Memory B cell (primary cell): ENCODE measurements at places on chromosomes 16 and 17.

DNA sequence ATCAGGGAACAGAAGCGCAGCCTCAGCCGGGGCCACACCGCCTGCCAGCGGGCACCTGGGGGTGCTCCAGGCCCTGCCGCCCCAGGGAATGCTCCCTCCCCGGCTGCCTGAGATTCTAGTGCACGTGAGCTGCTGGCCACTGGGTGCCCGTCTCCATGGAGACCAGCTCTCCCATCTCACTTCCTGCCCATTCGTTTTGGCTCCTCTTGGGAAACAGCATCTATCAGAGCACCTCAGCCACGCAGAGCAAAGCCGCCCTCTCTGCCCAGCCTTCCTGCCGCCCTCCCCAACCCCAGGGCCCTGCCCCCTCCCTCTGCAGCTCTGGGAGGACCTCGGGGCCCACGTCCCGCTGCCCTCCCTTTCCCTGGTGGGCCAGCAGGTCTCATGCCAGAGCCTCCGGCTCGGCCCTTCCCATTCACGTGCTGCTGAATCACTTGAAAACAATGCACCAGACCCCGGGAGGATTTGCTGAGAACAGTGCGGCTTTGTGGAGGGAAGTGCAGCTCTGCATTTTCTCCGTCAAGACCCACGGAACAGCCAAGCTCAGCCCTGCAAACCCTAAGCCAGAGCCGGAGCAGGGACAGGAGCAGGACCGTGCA lies 19.4 kb downstream of the CEP295NL start:
- DNase-seq: no peak

DNA sequence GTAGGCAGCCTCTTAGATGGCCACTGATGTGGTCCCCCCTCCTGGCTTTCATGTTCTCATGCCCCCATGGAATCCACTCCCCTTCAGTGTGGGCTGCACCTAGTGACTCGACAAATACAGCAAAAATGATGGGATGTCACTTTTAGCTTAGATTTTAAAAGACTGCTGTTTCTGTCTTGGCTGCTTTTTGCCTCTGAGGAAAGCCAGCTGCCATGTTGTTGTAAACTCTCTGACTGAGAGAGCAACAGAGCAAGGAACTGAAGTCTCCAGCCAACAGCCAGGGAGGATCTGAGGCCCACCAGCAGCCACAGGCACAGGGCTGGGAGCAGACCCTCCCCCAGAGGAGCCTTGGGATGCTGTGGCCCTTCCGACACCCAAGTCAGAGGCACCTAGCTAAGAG lies 60.6 kb upstream of the MARCHF10 start:
- DNase-seq: no peak

- no peak for DNase-seq
These were observed 333.1 kb downstream of the FOXL1 start for GRCh38 chr16:86911437-86911958.

DNA sequence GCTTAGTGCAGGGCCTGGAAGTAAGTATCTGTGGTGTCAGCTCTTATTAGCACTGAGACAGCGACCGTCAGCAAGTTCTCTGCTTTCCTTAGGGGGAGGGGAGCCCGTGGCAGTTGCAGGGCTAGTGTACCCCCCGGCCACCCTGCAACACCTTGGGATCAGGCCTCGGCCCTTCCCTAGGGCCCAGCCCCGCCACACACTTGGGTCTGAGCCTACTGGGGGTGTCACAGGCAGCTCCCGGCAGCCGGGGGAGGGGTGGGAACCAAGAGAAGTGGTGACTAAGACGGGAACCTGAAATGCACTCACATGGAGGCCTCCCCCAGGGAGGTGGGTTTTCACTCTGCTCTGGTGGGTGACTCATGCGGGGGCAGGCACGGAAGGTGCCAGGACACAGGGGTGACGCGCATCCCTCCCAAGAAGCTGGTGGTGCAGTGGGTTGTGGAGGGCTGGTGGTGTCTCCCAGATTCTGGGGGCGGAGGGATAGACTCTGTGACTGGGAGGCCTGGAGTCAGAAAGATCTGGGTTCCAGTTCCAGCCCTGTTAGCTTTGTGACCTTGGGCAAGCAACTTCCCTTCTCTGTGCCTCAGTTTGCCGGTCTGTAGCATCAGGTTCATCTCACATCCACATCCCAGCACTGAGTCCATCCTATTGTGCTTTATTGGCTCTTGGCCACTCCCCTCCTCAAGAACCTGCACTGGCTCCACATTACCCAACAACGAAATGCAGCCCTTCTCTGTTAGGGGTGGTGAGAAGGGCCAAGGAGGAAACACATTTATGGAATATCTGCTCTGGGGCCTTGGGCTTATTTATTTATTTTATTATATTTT lies 44.5 kb downstream of the LAT start:
- DNase-seq: no peak

DNA sequence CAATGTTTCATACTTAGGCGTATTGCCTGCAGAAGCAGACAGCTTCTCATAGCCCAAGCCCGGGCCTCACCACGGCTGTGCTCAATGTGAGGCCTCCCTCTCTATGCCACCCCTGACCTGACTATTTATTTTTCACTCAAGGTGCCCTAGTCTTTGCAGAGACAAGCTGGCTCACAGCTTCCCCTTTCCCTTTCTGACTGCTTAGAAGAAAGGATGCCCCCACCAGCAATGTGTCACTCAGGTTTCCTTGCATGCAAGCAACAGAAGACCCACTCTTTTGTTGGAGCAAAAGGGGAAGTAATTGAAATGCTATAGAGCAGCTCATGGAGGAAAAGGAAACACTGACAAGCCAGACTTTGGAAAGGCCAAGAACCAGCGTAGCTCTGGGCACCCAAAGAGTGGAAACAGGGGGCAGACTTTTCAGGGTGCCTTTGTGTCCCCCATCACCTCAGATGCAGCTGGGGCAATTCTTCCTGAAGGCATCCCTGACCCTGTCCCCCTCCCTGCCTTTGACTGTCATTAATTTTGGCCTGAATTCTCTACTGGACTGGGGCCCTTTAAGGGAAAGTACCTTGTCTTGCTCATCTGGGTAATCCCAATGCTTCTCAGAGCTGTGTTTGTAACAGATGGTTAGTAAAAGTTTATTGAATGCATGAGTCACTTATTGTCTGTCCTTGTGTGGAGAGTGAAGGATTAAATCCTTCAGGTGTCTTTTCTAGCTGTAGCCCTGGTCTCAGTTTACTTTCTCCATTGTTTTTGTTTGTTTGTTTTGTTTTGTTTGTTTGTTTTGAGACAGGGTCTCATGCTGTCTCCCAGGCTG lies 17.8 kb downstream of the RGS9 start:
- DNase-seq: no peak

GRCh38 chr16:53998966-53999522 lies 287.5 kb downstream of the IRX3 start:
- DNase-seq: no peak

DNA sequence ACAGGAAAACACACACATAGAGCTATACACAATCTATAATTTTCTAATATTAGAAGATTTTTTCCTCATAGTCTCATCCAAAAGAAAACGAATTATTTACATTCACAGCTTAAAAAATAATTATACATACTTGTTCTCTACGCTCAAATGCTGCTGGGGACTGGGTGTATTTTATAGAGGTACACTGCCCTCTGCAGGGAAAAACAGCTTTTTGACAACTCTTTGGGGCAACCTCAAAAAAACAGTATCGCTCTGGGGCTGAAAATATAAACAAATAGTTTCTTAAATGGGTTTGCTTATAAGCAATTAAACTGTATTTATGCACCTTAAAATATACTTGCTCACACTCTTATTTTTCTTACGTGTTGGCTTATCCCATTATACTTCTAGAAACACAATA lies 261.8 kb upstream of the PSMD7 start:
- DNase-seq: no peak

DNA sequence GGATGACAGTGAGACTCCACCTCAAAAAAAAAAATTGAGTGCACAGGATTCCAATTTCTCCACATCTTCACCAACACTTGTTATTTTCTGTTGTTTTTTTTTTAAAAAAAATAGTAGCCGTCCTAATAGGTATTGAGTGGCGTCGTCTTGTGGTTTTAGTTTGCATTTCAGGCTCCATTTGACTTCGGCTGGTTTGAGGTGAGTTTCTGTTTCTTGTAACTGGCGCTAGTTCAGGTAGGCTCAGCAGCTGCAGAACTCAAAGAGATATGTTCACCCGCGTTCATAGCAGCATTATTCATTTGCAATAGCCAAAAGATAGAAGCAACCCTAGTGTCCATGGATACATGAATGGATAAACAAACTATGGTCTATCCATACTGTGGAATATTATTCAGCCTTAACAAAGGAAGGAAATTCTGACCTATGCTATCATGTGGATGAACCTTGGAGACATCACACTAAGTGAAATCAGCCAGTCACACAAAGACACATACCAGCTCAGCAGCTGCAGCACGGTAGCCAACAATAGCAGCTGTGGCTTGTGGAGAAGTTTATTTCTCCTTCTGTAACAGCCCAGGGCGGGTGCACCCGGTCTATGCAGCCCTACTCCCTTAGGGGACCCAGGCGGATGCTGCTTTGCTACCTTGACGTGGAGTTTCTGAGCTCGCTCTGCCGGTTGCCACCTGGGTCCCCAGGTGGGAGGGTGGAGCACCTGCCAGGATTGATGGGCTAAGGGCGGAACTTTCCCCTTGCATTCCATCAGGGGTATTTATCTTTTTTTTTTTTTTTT lies 44.9 kb downstream of the TMEM235 start:
- peak; percentile 53 for DNase-seq

GRCh38 chr17:77726549-77727006 lies 231.9 kb upstream of the TNRC6C start:
- DNase-seq: no peak

- DNase-seq: no peak
These were observed 573.4 kb downstream of the CDH13 start for GRCh38 chr16:83200005-83200779.

- DNase-seq: no peak
These were observed 23.8 kb downstream of the AKAP1 start for GRCh38 chr17:57108671-57109392.

DNA sequence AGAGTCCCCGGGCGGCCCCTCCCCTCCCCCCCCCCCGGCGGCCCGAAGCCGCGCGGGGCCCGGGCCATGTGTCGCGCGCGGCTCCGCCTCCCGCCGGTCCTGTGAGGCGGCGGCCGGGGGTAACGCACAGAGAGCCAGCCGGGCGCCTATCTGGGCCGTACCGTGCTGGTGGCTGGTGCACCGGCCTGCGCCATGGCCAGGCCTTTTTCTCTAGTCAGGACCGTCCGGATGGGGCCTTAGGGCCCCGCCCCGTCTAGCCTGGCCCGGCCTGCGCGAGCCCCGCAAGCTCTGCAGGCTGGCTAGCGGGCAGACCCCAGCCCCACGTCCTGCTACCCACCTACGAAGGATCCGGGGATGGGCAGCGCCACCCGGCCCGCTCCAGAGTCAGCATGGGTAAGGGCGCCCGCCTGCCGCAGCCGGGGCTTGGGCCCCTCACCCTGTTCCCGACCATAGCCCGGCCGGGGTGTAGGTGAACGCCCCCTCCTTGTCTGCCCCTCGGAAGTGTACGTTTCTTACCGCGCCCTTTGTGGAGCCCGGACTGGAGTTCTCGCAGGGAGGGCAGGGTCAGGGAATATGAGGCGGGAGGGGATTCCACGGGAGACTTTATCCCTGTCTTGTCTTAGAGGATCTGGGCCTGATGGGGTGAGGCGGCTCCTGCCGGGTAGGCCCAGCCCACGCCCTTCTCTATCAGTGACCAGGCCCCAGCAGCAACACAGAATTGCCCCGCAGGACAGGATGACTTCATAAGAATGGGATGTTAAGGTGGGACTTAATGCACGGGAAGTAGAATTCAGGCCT lies at the start of gene CENPT:
Gene CENPT (minus strand): TSS at position 630 of the 798 bp plus-strand sequence. CDS start 13,834 bp downstream, outside the sequence.
- no peak for DNase-seq

GRCh38 chr16:77789085-77790008 lies 983 bp downstream of the VAT1L start:
- DNase-seq: no peak

DNA sequence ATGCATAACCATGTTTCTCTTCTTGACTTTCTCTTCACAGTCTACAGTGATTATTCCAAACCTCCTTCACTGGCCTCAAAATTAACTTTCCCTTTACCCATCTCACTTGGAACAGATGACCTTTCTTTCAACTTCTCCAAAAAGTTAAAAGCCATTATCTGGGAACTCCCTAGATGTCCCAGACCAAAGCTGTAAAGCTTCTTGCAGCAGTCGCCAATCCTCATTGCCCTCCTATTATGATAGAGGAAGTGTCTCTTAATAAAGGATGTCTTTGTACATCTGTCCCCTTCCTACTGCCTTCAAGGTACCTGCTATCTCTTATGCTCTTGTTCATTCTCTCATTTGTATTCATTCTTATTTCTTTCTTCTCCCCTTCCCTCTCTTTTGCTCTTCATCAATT lies 127.5 kb downstream of the MRTFB start:
- no peak for DNase-seq

DNA sequence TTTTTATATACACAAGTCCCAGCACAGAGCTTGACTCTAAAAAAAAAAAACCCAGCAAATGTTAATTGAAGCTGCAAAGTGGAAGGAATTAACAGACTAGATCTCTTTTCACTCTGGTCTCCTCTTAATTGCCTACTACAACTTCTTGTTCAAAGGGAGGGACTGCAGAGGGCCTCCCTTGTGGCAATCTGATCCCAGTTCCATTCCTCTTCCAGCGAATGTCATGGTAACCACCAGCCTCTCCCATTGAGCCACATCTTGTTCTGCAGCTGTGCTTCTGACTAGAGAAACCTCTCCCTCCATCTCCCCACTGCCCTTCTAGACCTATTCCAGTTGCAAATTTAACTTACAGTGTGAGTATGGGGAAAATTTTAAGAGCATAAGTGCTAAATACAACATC lies 5.9 kb downstream of the SUPT6H start:
- DNase-seq: no peak

DNA sequence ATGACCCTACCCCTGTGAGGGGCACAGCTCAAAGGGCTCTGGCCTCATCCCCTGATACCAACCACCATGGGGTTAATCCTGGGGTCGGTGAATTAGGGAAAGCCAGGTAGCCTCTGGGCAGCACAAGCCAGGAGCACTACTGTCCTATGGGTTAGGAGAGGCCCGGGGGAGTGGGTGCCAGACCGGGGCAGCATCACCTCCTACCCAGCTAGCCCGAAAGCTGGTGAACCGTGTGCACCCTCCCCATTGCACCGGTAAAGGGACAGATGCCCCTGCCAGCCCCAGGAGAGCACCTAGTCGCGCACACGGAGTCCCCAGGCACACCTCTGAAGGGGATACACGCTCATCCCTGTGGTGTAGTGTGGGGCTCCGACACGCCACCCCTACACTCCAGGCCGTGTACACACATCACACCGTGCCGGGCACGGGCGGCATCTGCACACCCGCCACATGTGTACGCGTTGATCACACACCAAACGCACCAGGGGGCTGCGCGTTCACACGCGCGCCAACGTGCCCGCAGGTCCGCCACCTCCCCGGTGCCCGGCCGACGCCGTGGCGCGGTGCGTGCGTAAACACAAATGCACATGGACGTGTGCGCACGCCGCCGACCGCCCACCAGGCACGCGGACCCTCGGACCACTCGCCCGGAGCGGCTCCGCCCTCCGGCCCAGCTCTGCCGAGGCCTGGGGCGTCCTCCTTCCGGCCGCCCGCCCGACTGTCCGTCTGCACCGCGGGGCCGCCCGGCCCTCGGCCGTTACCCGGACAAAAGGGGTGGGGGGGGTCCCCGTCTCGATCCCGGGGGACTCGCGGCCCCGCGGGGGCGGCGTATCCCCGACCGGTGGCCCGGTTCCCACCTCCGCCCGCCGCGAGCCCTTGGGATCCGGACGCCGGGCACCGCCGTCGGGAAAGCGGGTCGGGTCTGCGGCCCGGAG lies 785 bp downstream of the UBALD1 start:
- DNase-seq: peak; percentile 26

- no peak for DNase-seq
These were observed 20.7 kb downstream of the GSG1L start for GRCh38 chr16:28042811-28043210.
